ENCODE measurements at places on chromosomes 12 and 14. TPM values are rescaled to one million over a fixed set of nuclear protein-coding genes. Genes with fewer than 3 reads are reported as not detected.

EPYC gene
- total RNA-seq, result not detected

CAPZA3 gene
- not detected for total RNA-seq

IL26 gene
- not detected for total RNA-seq

TAS2R14 gene
- total RNA-seq, result 1.9 TPM

All from epithelial cell of alveolus of lung (primary cell).